ENCODE measurements at places on chromosomes 4 and X.

DNA sequence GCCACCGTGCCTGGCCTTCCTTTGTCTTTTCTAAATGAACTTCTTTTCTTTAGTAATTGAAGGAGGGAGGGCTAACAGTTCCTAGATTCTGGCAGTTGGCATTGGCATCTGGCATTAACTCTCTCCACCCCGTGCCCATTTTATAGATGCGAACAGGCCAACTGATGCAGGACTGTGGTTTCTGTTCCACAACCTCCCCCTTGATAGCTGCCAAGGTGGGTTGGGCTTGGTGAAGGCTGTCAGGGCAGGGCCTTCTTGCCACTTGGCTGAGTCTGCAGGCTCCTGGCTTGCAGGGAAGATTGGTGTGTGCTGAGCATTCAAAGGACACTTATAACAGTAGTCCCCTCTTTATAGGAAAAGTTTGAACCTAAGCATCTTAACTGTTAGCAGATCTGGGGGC lies 4.3 kb downstream of the SOWAHD start:
- no peak for DNase-seq

GRCh38 chr4:90544532-90545045 lies 417.4 kb downstream of the CCSER1 start:
- no peak for DNase-seq

DNA sequence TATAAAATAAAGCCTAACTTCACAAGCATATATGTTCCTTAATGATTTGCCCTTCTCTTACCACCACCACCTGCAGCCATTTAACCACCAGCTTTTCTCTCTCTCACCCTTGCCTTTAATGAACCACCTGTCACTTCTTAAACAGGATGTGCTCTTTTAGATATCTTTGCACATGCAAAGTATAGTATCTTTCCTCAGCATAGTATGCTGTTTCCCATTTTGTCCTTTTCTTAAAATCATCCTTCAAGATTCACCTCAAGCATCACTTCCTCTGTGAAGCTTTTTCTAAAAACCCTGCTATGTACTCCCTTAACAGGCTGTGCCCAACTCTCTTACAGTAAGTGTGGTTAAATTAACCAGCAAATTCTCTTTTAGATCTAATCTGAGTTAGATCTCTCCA lies 8.2 kb upstream of the CNOT6L start:
- DNase-seq = no peak

GRCh38 chr4:87824352-87824751 lies 8.4 kb upstream of the MEPE start:
- DNase-seq = no peak

DNA sequence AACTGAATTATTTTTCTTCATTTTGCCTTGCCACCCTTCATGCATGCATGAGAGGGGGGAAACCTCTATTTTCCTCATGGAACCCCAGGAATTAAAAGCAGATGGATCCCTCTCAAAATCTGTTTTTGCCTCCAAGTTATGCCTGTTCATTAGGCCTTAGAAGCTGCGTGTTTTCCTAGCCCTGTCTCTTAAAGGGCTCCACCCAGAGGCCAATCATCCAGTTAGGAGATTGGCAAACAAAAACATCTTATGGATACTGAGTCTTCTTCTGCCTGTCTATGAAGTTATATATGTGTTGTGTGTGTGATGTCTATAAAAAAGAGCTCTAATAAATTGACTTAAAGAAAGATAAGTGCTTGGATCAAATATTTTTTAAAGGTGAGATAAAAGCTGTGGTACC lies 142.9 kb downstream of the ANAPC10 start:
- no peak for DNase-seq

DNA sequence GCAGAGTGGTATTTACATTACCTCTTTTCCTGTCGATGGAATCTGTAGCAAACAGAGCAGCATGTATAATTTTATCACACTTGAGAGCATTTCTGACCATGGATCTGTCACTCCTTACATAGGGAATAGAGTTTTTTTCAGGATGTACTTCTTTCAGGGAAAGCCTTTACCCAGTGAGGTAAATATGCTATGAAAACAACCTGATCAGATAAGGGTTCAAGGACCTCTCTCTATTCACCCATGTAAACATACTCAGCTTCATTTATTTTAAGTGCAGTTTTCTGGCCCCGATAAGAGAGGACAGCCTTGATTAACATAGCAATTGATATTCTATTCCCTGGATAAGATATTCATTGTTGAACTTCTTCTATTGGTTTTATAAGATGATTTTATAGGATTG lies 87.3 kb upstream of the ESX1 start:
- DNase-seq = no peak

DNA sequence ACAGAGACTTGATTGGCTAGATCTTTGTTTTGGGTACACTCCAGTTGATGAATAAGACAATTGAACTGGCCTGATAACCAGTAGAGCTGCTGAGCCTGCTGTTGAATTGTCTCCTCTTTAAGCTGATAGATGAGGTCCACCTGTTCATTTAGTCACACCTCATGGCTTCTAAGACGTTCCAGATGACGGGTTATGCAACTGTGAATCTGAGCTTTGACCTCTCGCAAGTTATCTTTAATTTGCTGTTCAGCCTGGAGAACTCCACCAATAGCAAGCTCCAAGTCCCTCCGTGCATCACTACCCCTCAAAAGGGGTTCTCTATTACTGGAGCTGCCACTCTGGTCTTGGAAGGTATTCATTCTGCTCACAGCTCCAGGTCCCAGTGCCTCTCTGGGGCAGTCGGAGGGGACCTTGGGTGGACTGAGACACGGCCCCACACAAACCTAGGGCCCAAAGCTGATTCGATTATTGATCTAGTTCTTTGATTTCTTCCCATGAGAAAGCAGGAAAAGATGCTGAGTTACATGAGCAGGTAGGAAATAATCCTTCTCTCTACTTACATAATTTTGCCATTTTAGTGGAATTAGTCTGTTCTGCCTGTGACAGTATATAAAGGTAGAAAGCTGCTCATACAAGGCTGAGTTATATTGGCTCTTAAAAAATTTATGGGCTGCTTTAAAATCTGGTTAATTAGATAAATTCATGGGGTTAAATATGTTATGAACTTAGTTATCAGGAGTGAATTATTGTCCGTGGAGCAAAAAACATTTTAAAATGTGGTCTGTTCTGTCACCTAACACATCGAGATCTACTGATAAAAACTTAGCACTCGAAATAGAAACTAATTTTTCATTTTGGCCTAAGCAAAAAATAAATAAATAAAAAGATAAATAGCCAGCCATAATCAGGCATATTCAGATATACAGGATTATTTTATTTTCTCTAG lies 6.8 kb downstream of the MMAA start:
- no peak for DNase-seq

DNA sequence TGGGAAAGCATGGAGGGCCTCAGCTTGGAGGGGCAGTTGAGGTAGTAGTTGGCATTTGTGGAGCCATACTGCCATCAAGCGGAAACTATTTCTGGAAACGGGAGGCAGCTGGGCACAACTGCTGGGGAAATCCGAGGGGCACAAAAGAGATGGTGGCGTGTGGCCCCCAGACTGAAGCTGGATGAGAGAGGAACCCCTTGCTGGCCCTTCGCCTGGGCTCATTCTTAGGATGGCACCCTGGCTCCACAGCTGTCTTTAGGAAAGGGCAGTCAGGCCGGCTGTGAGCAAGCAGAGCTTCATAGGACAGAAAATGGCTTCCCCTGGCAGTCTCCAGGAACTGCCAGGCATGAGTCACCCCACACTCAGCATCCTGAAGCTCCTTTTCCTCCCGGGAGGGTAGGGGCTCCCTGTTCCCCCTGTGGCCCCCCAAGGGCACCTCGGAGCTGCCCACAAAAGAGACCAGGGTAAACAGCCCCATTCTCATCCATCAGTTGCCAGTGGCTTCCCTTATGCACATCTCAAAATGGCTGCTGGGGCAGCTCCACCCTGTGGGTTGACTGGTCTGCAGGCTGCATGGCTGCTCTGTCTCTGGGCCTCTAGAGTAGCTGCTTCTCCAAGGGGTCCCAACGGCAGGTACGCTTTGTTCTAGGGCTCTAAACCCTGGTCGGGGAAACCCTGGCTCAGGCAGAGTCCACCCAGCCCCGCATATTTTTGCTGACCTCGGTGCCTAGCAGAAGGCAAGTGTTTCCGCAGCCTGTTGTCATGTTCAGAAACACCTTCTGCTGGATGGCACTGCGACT lies 64.7 kb downstream of the NBDY start:
- DNase-seq = no peak

DNA sequence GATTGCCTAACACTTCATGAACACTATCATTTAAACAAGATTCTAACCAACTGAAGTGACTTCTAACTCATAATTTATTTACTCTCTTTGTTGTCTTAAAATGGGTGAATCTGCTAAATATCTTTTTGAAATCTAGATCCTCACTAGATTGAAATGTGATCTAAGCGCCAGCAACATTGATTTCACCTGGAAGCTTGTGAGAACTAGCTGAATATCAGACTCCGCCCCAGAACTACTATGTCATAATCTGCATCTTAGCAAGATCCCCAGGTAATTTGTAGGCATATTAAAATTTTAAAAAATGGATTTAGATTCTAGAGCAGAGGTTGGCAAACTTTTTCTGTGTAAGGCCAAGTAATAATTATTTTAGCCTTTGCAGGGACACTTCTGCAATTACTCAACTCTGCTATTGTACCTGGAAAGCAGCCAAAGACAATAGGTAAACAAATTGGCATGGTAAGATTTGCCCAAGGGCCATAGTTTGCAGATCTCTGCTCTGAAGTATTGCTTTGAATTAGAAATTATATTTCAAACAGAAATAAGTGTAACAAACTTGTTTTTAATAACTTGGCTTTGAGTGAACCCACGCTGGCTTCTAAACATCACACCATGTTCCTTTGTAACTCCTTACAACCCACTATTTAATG lies 121.5 kb downstream of the REELD1 start:
- no peak for DNase-seq

DNA sequence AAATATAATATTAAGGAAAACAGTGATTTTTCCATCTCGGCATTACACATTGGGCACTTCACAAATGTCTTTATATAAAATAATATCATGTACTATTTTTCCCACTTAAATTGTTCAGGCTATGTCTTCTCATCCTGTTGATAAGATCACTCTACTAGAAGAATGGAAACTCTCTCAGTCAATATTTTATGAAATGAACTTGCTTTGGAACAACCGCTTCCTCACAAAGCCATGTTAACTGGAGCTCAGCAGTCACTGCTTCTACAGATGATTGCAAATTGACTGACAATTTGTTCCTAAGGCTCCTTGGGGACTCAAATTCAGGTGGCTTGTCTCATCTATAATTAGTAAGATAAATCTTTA lies 127.5 kb upstream of the CBR4 start:
- no peak for DNase-seq

DNA sequence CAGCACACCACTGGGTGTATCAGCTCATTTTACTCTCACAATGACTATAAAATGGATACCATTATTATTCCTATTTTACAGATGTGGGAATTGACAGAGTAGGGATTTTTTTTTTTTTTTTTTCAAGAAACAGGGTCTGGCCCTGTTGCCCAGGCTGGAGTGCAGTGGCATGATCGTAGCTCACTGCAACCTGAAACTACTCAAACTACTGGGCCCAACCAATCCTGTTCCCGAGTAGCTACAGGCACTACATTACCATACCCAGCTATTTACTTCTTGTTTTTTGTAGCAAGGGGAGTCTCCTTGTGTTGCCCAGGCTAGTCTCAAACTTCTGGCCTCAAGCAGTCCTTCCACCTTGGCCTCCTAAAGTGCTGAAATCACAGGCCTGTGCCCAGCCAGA lies 95.2 kb downstream of the LARP7 start:
- DNase-seq = no peak

GRCh38 chrX:3803713-3804112 lies 90.3 kb upstream of the PRKX start:
- no peak for DNase-seq

GRCh38 chrX:68844581-68844980 lies 15.8 kb downstream of the EFNB1 start:
- DNase-seq = no peak

- DNase-seq = peak; percentile 97
Observed at GRCh38 chr4:10664408-10664807, 20.2 kb downstream of the CLNK start.

- no peak for DNase-seq
Observed at GRCh38 chrX:36199928-36200327, 280.4 kb downstream of the CFAP47 start.

- no peak for DNase-seq
Observed at GRCh38 chrX:23802431-23802830, 19.5 kb downstream of the SAT1 start.

DNA sequence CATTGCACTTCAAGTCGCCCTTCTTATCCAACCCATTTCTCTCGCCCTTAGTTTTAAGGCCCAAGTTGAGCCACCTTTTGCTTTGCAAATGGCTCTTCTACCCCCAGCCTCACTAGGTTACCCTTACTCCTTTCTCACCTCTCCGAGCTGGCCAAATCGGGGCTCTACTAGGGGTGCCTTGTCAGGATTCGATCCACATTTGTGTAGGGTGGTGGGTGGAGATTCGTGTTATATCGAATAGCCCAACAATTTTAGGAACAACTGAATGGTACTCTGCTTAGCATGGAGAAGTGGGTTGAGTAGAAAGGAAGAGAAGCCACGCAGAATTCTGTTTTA lies 3.5 kb downstream of the SLIT2 start:
- no peak for DNase-seq

- no peak for DNase-seq
Observed at GRCh38 chr4:6943012-6943884, 33.6 kb downstream of the TBC1D14 start.

- DNase-seq = no peak
Observed at GRCh38 chrX:7412840-7413239, 264.9 kb upstream of the PUDP start.

DNA sequence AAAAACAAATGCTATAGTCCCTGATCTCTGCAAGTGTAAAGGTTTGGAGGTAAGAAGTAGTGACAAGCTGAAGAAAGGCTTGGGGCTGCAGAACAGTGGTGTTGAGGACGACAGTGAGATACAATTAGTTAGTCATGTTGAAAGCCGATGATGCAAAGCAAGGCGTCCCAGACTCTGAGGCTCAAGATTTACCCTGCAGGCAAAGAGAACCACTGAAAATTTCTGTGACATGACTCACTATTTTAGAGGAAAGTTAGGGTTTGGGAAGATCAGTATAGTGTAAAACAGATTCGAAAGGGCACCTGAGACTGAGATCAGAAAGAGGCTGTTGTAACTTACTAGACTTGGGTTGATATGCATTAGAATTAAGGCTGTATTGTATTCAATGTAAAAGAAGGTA lies 281.3 kb upstream of the FTHL17 start:
- no peak for DNase-seq

DNA sequence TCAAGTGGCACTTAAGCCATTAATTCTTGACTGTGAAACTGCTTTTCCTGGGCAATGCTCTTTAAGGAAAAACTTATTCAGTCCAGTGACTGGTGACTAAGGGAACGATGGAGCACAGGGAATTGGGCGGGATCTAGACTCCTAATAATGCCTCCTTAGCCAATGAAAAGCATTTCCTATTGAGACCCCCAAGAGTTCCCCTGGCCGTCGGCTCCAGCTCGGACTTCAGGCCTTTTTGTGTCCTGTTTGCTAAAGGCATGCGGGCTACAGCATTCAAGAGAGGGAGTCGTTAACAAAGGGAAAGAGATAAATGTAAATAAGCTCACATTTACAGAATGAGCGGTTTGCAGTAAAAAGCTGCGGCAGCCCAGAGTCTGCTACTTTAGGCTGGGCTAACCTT lies at the start of gene LPAR4:
Gene LPAR4, plus strand, starts transcription at position 232 of the 400 bp plus-strand sequence. CDS start 7,150 bp downstream, outside the sequence.
- DNase-seq = no peak

- no peak for DNase-seq
Observed at GRCh38 chr4:23279377-23279986, 586.7 kb downstream of the GBA3 start.

All from glomerular endothelial cell (primary cell).